Naive thymus-derived CD4-positive, alpha-beta T cell (primary cell): ENCODE measurements at places on chromosomes 4 and X. TPM values are rescaled to one million over a fixed set of nuclear protein-coding genes. Genes with fewer than 3 reads are reported as not detected.

GRCh38 chr4:128468123-128468989 is 180.7 kb upstream of the PGRMC2 start:
- H3K4me1 ChIP-seq = no peaks in the 10 kb centered on the region
- H3K4me3 ChIP-seq = no peak overlapping the region
- no peak overlapping the region for H3K27ac ChIP-seq
- H3K36me3 ChIP-seq = no peaks in the 10 kb centered on the region
- DNase-seq = no peak

DNA sequence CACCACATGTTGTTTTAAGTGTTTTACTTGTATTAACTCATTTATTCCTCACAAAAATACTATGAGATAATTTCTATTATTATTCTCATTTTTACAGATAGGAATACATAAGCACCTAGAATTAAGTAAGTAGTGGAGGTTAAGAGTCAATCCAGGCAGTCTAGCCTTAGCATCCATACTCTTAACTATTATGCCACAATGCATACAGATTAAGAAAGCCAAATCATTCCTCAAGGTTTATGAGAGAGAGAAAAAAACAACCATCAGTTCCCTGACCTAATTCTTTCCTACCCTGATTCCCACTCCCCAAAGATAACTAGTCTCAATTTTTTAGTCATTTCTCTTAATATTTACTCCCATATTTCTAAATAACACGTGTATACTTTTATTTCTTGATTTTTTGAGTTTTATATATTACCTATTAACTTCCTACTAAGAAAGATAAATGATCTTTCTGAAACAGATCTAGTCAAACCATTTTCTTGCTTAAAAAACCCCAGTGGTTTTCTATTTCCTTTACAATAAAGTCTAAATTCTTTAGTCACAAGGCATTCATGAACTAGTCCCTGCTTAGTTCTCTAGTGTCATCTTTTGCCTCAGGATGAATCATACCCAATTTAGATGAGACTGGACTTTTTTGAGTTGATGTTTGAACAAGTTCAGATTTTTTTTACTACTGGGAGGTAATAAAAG is 16.0 kb downstream of the UBA6 start:
- no peaks in the 10 kb centered on the region for H3K4me1 ChIP-seq
- DNase-seq = no peak
- no peaks in the 10 kb centered on the region for H3K27me3 ChIP-seq
- H3K36me3 ChIP-seq = no peaks in the 10 kb centered on the region
- H3K27ac ChIP-seq = no peak overlapping the region

DNA sequence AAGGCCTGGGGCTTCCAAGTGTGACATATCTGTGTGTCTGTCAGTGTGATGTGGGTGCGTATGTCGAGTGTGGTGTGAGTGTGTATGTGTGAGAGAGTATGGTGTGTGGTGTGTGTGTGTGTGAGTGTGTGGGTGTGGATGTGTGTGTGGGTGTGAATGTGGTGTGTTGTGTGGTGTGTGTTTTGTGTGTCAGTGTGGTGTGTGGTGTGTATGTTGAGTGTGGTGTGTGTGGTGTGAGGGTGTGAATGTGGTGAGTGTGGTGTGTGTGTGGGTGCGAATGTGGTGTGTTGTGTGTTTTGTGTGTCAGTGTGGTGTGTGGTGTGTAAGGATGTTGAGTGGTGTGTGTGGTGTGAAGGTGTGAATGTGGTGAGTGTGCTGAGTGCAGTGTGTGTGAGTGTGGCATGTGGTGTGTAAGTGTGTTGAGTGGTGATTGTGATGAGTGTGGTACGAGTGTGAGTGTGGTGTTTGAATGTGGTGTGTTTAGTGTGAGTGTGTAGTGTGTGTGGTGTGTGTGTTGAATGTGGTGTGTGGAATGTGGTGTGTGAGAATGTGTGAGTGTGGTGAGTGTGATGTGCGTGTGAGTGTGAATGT is 61.6 kb upstream of the SORCS2 start:
- DNase-seq = no peak
- H3K27me3 ChIP-seq = no peaks in the 10 kb centered on the region
- no peaks in the 10 kb centered on the region for H3K4me1 ChIP-seq
- H3K27ac ChIP-seq = no peak overlapping the region

GRCh38 chr4:76377481-76377901 is 43.5 kb downstream of the CCDC158 start:
- H3K4me1 ChIP-seq = no peaks in the 10 kb centered on the region
- no peaks in the 10 kb centered on the region for H3K36me3 ChIP-seq
- H3K27ac ChIP-seq = no peak overlapping the region
- no peaks in the 10 kb centered on the region for H3K27me3 ChIP-seq

GRCh38 chr4:10643600-10644425 is 40.8 kb downstream of the CLNK start:
- no peaks in the 10 kb centered on the region for H3K27me3 ChIP-seq
- H3K27ac ChIP-seq = no peak overlapping the region
- H3K4me3 ChIP-seq = no peak overlapping the region
- no peaks in the 10 kb centered on the region for H3K4me1 ChIP-seq
- no peaks in the 10 kb centered on the region for H3K36me3 ChIP-seq

DNA sequence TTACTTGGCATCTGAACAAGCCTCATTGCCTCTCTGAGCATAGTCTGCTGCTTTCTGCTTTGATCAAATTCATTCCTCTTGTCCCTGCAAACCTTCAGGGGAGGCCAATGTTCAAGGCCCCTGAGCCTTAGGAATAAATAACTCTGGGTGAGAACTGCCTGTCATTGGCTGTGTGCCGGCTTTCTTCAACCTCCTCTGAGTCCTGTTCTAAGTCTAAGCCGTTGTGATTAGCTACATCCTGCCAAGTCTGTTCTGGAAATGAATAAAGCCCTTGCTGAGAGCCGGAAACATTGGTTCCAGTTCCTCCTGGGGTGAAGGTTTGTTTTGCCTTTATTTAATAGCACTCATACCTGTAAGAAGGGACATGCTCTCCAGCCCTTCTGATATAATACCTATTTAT is 13.8 kb downstream of the RNF4 start:
- no peaks in the 10 kb centered on the region for H3K27me3 ChIP-seq
- DNase-seq = no peak
- no peak overlapping the region for H3K4me3 ChIP-seq
- H3K36me3 ChIP-seq = no peaks in the 10 kb centered on the region
- peak overlapping the region; percentile 51 for H3K27ac ChIP-seq

DNA sequence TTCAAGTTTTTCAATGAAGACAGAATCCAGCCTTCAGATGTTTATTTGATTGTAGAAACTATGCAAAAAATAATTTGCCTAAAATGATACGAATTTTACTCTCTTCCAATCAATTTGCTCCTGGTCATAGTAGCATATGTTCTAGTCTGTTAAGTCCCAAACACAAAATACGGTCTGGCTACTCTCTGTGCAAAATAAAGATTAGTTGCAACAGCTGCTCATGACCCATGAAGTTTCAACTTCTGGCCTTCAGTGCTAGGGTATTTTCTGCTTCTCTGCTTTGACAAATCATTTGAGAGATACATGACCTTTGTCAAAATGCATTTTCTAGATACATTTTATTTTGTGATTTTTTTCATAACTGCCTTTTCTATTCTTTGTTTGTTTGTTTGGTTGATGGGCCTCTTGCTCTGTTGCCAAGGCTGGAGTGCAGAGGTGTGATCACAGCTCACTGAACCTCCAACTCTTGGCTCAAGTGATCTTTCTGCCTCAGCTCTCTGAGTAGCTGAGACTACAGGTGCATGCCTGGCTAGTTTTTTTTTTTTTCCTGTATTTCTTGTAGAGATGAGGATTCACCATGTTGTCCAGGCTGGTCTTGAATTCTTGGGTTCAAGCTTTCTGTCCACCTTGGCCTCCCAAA is 55.2 kb downstream of the TACR3 start:
- no peaks in the 10 kb centered on the region for H3K36me3 ChIP-seq
- DNase-seq = no peak
- no peaks in the 10 kb centered on the region for H3K27me3 ChIP-seq
- no peak overlapping the region for H3K27ac ChIP-seq
- no peaks in the 10 kb centered on the region for H3K4me1 ChIP-seq

DNA sequence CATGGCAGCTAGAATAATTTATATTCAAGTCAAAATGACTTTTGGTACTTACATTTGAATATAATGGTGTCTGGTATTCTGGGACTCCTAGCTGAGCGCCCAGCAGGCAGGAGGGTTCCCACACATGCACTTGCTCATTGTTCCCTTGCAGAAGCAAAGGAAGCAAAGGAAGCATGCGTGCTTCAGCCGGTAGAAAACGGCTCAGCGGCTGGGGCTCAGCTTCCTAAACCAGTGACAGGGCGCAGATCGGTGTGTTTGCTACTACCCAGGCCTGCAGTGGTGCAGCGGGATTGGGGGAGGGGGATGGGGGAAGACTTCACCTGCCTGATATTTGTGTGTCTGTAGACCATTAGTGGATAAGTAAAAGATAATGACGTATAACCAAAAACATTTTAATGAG is 978.3 kb upstream of the TENM3 start:
- no peak overlapping the region for H3K4me3 ChIP-seq
- H3K4me1 ChIP-seq = no peaks in the 10 kb centered on the region

- no peak overlapping the region for H3K27ac ChIP-seq
- H3K27me3 ChIP-seq = no peaks in the 10 kb centered on the region
- no peak for DNase-seq
- H3K4me3 ChIP-seq = no peak overlapping the region
Measured at GRCh38 chrX:123975180-123975579, 13.7 kb downstream of the STAG2 start.

DNA sequence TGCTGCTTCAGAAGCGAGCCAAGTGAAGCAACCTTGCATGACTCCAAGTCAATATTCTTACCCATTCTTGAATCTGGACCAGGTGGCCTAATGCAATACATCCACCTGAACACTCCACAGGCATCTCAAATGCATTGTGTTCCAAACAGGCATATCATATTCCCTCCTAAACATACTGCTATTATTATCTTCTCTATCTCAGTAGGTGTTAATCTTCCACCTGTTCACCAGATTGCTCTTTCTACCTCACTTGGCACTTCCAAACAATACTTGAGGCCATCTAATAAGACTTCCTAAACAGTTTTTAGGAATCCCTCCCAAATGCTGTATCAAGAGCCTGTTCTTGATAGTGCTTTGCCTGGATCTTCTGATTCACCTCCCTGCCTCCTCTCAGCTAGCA is 90.7 kb downstream of the GPRIN3 start:
- no peaks in the 10 kb centered on the region for H3K4me1 ChIP-seq
- H3K27me3 ChIP-seq = no peaks in the 10 kb centered on the region
- H3K27ac ChIP-seq = no peak overlapping the region
- no peak overlapping the region for H3K4me3 ChIP-seq
- no peaks in the 10 kb centered on the region for H3K36me3 ChIP-seq

DNA sequence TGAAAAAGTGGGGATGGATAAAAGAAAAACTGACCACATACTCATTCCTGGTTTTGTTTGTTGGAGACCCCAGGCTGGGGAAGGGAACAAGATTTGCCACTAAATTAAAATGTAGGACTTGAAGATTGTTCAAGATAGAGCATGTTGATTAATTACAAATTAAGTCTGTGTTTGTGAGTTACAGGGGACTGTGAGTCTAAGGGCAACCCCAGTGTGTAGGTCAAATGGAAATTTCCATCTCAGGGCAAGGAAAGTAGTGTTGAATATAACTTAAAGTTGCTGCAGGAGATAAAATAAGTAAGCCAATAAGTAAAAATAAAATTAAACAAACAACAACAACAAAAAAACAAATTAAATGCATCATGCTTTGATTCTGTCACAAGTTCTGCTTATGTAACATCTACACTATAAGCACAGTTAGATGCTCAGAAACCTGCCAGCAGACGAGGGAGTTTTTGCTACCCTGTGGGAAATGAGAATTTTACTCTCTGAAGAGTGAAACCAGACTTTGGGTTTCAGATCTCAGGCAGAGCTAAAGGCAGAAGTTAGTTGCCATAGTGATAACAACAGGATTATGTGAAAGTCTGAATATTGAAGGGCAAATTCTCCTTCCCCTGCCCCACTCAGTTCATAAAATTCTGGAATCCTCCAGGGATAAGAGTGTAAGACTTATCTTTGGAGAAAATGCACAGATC is 352.3 kb downstream of the GRXCR1 start:
- no peak overlapping the region for H3K4me3 ChIP-seq
- H3K4me1 ChIP-seq = no peaks in the 10 kb centered on the region
- no peaks in the 10 kb centered on the region for H3K36me3 ChIP-seq
- no peak overlapping the region for H3K27ac ChIP-seq
- no peak for DNase-seq

CT55 gene
- not detected in 2 replicates for total RNA-seq

SERTM2 gene
- not detected for total RNA-seq

TMPRSS11D gene
- total RNA-seq = not detected in 2 replicates

GLUD2 gene
- 0.13 TPM for total RNA-seq

MAGEA2 gene
- total RNA-seq = not detected
